Glutamatergic neuron (in vitro differentiated cells): ENCODE measurements at places on chromosomes 6 and 20.

GRCh38 chr6:87747646-87748045 is 45.6 kb upstream of the AKIRIN2 start:
- DNase-seq = no peak

DNA sequence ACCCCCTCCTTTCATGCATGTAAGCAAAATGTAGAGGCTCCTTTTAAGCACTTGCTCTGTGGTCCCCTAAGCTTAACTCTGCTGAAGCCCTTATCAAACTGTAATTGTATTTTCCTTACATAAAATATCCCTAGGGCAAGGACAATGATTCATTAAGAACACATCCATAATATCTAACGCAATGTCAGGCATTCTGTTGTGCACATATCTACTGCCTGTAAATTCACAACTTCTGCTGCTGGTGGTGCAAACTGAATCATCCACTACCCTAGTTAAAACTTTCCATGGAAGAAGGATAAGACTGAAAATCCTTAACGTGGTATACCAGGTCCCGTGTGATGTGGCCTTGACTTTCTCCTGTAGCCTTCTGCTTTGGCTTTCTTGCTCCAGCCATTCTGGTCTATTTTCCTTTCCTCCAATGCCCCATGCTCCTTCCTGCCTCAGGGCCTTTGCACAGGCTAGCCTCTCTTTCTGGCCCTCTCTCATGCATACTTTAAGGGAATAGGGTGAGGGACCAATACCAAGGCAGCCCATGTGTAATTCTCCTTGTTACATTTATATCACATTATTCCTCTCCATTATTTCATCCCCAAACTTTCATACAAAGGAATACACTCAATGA is 113.6 kb upstream of the ZFP64 start:
- DNase-seq = no peak

GRCh38 chr6:51855310-51856082 is 231.9 kb downstream of the PKHD1 start:
- no peak for DNase-seq

DNA sequence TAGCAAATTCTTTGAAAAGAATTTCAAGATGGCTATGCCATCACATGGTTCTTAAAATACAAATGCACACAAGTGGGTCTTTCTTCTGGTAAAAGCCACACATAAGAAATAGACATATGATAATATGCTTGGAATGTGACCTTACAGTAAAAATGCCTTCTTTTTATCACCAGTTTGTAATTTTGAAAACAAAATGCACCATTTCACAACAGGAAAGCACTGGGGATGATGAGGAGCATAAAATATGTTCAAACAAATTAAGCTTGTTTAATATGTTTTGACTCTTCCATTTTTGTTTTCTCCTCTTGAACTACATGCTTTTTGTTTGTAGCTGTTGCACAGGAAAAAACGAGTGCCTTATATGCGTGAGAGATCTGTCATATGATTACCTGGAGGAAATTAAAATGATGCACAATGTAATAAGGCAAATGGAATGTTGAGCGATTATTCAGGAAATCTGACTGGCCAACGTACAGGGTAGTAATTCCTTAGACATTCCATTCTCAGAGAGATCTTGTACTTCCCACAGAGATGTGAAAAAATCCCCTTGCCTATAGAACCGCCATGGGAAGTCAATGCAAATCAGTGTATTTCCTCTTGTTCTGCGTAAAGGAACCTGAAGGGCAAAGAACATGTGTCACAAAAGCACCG is 911.6 kb downstream of the TFAP2A start:
- DNase-seq = no peak

DNA sequence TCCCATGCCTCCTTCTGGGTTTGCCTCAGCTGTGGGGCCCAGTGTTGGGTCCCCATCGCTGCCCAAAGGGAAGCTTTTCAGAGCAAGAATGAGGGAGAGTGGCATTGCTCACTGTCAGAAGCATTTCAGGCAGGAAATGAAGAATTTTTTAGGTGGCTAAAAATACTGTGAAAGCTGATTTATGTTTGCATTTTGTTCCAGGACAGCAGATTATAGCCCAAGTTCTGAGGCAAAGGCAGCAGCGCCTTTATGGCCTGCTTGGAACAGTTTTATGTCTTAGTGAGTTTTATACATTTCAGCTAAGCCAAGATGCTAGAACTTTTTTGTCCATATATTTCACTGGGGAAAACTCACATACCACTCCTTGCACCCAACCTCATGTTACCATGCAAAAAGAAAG is 4.3 kb upstream of the CCDC167 start:
- DNase-seq = no peak

DNA sequence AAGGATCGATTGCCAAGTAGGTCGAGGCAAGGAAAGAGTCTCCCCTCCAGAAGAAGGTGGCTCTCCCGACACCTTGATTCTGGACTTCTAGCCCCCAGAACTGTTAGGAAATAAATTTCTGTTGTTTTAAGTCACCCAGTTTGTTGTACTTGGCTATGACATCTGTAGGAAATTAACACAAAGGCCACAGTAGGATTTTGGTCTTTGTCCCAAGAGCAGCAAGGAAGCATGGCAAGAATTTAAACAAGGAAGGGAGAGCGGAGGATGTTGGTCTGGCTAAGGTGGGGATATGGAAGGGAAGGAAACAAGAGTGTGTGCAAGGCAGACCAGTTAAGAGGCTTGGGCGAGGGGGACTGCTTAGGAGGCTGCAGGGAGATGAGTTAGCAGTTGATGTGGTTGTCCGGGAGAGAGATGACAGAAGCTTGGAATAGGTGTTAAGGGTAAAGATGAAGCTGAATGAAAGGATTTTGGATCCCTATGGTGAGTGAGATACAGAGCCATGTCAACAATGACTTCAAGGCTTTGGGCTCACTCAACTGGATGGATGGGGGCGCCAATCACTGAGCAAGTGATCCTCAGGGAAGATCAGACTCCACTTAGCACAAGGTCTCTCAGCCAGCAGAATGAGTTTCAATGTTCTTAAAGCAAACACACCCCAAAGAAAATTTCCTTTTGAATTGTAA is 140.5 kb upstream of the ZNF217 start:
- no peak for DNase-seq

GRCh38 chr6:37078814-37079213 is 73.4 kb downstream of the FGD2 start:
- DNase-seq = no peak

DNA sequence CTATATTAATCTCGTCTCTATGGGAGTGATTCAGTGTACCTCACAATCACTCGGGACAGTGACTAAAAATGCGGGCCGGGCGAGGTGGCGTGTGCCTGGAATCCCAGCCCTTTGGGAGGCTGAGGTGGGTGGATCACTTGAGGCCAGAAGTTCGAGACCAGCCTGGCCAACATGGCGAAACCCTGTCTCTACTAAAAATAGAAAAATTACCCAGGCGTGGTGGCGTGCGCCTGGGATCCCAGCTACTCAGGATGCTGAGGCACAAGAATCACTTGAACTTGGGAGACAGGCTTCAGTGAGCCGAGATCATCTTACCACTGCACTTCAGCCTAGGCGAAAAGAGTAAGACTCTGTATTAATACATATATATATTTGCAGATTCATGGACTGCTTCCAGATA is 17.4 kb downstream of the POPDC3 start:
- DNase-seq = no peak
